Esophagus squamous epithelium (tissue), 5 donors: ENCODE measurements at places on chromosomes 11 and 22.

GRCh38 chr11:86849679-86850078, 49.3 kb downstream of the PRSS23 start:
- DNase-seq, result no peak

DNA sequence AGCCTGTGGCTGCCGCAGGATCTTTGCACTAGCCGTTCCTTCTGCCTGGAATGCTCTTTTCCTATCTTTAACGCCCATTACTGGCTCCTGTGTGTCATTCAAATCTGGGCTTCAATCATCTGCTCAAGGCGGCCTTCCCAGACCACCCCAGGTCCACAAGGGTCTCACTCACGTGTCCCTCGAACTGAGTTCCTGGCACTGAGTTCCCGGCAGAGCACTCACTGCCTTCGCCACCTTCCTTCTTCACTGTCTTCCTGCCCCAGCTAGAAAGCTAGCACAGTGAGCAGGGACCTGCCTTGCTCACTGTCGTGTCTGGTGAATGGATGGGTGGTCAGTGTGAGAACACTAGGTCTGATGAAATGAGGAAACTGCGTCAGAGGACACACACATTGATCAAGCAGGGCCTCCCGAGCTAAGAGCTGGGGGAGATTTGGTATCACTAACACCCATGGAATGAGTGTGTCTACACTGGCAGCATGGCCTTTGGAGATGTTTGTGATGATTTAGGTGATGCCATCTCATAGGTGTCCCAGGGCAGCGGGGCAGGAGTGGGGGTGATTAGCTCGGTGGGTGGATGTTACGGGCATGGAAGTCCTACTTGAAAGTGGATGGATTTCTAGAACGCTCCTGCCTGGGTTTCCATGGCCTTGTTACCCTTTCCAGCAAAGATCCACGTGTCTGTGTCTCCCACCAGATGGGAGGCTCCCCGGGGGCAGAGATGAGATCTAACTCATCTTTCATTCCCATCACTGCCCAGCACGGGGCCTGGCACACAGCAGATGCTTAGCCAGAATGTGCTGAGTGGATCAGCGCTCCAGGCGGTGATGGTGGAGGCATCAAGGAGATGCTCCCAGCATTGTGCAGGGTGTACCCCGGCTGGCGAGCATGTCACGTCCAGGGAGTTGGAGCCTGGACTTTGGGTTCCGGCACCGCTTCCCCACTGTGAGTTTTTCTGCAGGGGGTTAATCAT, 64.5 kb downstream of the SHISAL1 start:
- no peak for DNase-seq

DNA sequence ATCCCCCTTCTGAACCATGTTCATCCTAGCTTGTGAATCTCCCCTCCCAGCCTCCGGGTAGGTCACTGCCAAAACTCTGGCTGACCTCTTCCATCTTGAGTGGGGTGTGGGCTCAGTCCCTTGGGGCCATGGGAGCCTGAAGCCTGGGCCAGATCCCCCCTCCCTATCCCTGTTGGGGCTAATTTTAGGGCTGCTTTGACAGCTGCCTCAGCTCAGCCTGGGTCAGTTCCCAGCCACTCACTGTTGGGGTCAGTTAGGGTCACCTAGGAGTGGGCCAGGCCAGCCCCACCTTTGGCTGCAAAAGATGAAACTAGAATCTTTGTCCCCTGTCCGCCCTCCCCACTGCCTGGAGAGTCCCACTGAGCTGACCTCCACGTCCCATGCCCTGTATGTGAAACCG, 29.8 kb upstream of the P2RY2 start:
- DNase-seq, result no peak

- no peak for DNase-seq
These were observed 2.0 kb downstream of the PACS1 start for GRCh38 chr11:66072081-66072480.

DNA sequence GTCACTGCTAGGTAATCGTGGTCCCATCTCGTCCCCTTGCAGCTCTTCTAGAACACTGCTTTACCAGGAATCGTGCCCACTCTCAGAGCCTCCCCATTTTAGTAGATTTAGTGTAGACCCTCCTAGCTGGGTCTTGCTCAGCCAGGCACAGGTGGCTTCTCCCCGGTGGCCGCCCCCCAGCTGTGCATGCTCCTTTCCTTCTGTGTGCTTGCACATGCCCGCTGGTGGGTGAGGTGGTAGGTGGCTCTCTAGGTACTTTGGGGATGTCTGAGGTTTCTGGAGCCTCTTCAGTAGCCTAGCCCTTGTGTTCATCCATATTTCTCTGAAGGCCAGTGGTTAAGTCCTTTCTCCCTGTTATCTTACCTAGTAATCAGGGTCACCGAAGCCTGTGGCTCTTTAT, 5.6 kb downstream of the TUB start:
- DNase-seq, result no peak

GRCh38 chr11:6900327-6900999, 8.2 kb upstream of the OR2D2 start:
- DNase-seq, result no peak

DNA sequence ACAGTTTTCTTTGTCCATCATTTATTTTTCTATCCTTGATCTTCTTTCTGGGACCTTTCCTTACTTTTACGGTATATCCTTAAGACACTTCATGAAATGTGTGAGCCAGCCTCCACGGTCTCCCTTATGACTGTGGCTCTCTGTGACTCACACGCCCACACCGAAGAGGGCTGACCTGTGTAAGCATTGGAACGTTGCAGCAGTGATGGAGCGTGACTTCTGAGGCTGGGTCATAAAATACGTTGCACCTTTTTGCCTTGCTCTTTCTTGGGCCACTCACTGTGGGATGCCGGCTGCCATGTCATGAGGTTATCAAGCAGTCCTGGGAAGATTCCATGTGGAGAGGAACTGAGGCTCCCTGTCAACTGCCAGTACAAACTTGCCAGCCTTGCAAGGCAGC, 96.3 kb upstream of the RAB1B start:
- no peak for DNase-seq

GRCh38 chr11:83092488-83093384, 21.0 kb upstream of the RAB30 start:
- no peak for DNase-seq

DNA sequence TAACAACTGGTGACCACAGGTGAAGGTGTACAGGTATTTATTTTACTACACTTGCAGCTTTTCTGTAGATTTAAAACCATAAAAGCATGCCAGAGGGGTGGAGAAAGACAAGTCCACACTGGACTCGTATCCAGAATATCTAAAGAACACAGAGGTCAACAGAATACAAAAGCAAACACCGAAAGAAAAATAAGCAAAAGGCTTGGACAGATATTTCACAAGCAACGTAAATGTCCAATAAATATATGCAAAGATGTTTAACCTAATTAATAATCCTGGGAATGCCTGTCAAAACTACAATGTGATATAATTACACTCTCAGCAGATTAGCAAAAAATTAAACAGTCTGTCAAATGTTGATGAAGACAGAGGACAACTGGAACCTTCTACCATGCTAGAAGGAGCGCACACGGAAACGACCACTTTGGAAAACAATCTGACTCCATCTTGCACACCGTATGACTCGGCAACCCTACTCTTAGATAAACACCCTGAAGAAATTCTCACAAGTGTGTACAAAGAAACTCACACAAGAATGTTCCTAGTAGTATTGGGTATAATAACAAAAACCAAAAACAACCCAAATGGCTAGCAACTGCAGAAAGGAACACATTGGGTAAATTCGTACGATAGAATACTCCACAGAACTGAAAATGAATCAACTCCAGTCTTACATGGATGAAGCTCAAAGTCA, 27.2 kb downstream of the GNB1L start:
- DNase-seq, result no peak

DNA sequence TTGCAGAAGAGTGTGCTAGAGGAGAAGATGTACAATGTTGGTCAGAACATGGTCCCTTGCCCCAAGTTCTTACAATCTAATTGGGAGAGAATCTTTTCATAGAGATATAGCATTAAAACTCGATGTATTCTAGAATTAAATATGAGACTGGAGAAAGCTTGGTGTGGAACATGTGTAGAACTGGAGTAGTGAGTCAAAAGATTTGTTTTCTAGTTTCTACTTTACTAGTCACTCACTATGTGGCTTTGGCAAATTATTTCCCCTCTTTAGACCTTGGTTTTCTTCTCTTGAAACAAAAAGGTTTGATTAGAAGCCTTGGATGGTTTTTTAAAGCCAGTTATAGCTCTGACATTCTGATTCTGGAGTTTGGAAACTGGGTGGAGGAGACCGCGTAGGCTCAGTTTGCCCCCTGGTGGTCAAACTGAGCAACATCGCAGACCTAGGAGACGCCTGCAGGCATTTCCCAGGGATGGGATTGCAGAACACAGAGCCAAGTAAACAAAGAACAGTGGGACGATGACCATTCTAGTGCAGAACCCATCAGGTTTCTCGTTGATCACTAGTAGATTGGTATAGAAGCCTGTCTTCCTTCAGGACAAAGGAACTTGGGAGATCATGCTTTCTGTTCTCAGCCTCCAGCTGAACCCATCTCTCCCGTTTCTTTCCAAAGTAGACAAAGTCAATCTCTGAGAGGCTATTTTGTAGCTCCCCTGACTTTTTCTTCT, 8.5 kb upstream of the CHRDL2 start:
- DNase-seq, result no peak

DNA sequence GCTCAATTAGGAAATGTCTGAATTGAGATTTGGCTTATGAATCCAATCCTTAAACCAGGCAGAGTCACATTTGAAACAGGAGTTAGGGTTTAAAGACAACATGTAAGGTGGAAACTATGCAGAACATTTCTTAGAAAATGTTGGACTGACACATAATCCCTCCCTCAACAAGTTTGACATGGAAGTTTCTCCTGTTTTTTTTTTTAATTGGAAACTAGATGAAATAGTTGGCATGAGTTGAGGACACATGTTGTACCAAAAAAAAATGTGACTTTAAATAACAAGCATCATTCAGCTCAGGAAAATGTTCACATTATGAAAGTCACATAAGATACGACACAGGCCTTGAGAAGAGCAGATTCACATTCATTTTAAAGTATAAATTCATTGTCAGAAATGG, 154.9 kb upstream of the DDI1 start:
- no peak for DNase-seq

- no peak for DNase-seq
These were observed 407.4 kb downstream of the LRRC4C start for GRCh38 chr11:41051919-41052635.

GRCh38 chr22:47967831-47968230, 1205.4 kb downstream of the TBC1D22A start:
- DNase-seq, result no peak

DNA sequence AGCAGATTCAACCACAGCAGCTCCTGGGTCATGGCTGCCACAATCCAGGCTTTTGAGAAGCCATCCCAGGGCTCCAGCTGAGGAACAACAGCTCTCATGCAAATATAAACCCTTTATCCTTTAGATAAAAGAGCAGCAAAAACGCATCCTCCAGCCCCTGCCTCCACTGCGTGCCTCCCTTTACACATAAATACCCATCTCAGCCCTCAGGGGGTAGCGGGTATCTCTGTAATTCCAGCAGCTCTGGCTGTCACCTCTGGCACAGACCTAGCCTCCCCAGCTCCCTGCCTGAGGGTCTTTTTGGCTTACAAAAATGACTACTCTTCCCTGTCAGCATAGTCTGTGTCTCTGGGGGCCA, 21.6 kb downstream of the LMO1 start:
- DNase-seq, result no peak

GRCh38 chr11:82898241-82898640, 2.0 kb downstream of the PRCP start:
- DNase-seq, result no peak

DNA sequence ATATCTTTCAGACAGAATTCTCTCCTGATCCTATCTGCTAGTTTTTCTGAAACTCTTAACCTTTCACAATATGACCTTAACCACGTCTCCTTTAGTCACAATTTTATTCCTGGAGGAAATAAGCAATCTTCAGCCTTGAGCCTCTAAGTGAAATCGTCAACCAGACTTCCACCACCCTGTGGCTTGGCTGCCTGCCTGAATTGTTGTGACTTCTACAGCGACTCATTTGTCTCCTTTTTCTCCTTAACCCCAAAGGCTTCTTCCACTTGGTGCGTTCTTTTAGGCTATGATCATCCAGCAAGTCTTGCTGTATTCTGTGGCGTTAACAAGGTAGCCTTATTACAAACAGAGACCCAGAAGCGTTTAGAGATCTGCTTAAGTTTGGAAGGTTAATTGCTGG, 535.1 kb upstream of the ARHGAP42 start:
- DNase-seq, result no peak

- DNase-seq, result no peak
These were observed 20.3 kb downstream of the LAYN start for GRCh38 chr11:111560800-111561199.

DNA sequence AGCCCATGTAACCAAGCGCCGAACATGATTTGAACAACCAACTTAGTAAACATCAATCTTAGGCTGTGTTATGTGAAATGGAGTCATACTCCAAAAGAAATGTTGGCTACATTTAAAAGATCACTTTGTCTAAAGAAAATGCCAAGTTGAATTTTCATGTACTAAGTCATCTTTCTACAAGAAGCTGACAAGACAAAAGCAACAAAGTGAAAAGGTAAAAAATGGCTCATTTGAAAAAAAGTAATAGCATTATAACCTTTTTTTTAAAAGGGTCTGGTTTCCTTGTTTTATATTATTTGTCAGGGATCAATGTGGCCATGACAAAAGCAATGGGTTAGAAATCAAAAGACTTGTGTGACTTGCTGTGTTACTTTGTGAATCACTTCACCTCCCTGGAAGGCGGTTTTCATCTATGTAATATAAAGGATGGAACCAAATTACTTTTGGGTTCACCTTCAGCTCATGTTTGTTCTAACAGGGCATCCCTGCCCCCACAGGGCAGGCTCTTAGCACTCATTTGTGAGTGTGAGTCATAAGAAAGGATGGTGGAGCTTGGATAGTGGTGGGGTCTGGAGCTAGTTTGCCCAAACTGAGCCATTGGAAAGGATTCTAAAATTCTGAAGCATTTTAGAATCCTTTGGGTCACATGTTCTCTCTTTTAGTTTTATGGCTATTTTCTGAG, 131.9 kb upstream of the MTMR2 start:
- DNase-seq, result no peak

DNA sequence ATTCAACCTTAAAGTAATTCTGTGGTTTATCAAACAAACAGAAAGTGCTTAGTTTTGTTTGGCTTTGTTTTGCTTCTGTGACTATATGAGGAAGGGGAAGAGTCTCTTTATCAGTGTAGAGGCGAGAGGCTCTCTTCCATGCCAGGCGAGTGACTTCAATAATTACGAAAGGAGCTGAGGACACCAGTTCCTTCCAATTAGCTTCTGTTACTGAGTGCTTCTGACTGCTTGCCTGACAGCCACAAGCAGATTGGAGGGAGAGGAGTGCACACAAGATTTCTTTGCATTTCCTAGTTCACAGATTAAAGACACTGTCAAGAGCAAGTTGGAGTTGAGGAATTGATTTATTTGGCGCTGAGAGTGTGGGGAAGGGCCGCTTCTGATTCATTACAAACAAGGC, 1484.5 kb upstream of the TENM4 start:
- DNase-seq, result no peak
